Activated CD4-positive, alpha-beta T cell treated with anti-CD3 and anti-CD28 coated beads, Interleukin-2, amount 50 U/mL, for 1 hour (primary cell): ENCODE measurements at places on chromosomes 5 and 9.
A peak's percentile ranks its signal among the peaks of the same experiment; 100 is the strongest.

GRCh38 chr5:178392931-178393394 is 160.4 kb upstream of the PHYKPL start:
- DNase-seq = no peak

GRCh38 chr9:81489046-81489445 is 200.3 kb downstream of the TLE1 start:
- no peak for DNase-seq

- DNase-seq = no peak
Measured at GRCh38 chr9:113399646-113400200, 1.4 kb downstream of the ALAD start.

DNA sequence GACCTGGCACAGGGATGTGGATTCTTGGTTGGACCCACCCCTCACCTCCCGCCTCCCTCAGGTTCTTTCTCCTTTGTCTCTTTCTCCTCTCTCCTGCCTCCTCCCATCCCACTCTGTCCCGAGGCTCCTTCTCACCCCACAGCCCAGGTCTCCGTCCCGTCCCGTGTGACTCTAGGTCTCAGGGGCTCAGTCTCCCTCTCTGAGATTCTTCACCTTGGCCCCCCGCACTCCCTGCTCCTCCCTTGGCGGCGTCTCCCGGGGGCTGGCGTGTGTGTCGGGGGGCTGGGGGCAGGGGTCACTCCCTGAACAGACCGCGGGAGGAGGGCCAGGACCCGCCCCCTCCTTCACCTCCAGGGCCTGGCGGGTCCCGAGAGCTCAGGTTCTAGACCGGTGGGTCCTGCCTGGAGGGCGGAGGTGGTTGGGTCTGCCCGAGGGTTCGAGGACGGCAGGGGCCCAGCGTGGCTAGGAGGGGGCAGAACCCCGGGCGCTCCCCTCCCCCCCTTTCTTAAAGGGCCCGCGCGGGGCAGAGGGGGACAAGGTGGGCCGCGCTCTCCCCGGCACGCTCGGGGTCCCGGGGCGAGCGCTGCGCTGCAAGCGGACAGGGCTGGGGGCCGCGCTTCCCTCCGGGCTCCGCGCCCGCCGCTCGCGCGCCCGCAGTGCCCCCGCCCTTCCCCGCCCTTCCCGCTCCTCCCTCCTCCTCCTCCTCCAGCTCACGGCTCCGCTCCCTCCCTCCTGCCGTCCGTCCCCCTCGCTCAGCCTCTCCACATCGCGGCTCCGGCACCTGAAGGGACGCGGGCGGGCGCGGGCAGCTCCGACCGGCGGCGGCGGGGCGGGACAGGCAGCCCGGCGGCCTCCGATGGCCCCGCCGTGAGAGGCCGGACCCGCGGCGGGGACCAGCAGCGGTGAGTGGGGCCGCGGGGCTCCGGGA is at the start of gene PSD2:
PSD2 (plus strand) TSS at position 735 of the 928 bp plus-strand sequence. CDS start 13,633 bp downstream, outside the sequence.
- DNase-seq = peak; percentile 10

GRCh38 chr5:128424646-128425045 is 113.4 kb downstream of the FBN2 start:
- DNase-seq = no peak

DNA sequence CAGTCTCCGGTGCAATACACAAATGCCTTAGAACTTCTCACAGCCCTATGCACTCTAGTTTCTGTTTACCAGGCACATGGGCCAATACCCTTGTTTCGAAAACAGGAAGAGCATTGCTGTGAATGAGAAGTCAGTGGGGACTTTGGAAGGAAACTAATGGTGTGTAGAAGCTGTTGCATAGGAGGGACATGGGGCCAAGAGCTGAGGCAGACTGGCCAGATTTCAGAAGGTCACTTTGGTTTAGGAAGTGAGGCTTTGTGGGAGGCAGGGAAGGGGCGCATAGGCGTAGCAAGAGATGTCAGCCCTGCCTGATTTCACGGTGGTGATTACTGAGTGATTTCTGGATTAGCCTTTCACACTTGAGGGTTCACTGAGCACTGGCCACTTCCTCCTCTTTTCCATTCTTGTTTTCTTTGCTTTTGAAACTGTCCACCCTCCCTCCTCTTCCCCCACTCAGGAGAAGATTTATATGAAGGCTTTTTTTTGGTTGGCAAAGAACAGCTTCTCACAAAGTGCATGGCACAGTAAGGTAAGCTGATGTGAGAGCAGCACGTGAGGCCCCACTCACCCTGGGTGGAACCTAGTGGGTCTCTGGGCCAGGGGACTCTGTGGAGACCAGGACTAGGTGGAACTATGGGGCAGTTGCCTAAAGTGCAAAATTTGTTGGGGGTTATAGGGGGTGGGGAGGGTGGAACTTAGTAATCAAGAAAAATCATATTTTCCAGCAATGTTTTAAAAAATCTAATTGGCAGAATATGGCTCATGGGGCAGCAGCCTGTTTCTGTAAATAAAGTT is 6.1 kb upstream of the TMEM252 start:
- no peak for DNase-seq

GRCh38 chr5:134394932-134395331 is 16.7 kb downstream of the CDKN2AIPNL start:
- no peak for DNase-seq

DNA sequence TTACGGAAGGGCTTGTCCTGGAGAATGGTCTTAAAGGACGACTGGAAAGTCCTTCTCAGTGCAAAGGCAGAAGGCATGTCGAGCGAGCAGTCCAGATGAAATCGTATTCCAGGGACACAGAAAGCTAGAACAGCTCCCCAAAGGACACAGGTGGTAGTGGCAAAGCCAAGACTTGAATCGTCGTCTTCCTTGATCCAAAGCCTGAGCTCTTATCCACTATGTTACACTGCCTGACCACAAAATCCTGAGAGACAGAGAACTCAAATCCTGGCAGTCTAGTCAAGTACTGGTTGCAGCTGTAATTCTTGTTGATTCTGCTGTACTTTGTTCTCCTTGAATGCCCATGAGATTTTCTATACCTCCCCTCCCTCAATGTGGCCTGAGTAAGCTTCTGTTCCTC is 198.7 kb downstream of the TARS1 start:
- DNase-seq = no peak

- no peak for DNase-seq
Measured at GRCh38 chr9:112554516-112554915, 67.9 kb downstream of the KIAA1958 start.

- DNase-seq = no peak
Measured at GRCh38 chr5:74384851-74385250, 255.7 kb downstream of the ENC1 start.

DNA sequence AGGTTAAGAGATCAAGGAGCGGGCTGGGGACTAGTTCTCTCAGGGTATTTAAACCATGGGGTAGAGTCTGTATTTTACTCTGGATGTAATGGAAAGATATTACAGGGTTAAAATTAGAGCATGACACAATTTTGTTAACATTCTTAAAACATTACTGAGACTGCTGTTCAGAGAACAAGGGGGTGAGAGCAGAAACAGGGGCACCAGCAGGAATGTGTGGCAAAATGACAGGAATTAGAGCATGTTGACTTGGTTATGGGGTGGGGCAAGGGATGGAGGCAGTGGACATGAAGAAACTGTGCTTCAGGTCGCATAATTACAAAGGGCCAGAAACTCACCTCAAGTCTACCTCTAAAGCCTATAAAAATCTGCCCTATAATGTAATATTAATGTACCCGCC is 75.0 kb downstream of the TMEM232 start:
- DNase-seq = no peak

DNA sequence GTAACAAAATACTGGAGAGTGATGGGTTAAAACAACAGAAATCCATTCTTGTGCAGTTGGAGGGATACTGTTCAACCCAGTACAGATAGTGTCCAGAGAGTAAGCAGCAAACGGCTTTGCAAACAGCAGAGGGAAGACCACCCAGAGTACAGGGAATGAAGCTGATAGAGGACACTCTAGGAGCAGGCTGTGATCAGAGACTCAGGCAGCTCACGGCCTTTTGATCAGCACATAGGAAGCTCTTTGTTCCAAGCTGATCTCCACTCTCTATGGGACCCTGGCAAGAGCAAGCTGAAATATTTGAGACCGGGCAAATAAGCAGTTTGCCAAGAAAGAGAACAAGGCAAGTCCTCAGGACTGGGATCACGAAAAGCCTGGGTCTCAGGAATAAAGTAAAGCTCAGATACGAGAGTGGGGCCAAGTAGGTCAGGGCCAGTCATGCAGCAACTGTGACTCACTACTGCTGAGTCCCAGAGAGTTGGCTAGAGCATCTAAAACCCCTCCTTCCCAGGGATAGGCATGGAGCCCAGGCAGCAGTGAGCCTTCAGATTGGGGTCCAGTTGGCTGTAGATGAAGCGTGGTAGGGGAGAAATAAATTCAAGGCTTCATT is 52.4 kb downstream of the MELK start:
- DNase-seq = no peak

- no peak for DNase-seq
Measured at GRCh38 chr5:157167214-157167621, 1.2 kb upstream of the GARIN3 start.

DNA sequence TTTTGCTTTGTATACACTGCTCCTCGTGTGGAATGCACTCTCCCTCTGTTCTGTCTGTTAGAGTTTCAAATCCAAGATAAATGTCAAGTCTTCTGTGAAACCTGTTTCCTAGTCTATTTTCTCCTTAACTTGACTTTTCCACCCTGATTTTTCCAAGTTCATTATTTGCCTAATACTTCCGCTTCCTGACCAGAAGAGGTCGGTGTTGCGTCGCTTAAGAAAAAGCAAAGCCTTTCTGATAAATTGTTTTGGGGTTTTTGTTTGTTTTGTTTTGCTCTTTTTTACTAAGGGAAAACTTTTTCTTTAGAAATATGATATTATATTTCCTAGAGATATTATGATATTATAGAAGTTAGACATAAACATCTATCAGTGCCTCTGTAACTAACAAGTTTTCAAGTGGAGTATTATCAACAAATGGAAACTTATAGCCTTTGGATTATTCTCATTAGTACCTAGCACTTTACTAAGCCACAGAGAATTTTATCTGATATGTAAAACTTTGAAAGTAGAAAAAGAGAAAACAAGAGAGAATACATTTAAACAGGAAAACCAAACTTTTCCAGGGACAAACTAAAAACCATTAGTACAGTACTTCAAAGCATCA is 55.8 kb downstream of the PHAX start:
- peak; percentile 10 for DNase-seq

- DNase-seq = no peak
Measured at GRCh38 chr9:117160254-117160653, 254.6 kb downstream of the ASTN2 start.

DNA sequence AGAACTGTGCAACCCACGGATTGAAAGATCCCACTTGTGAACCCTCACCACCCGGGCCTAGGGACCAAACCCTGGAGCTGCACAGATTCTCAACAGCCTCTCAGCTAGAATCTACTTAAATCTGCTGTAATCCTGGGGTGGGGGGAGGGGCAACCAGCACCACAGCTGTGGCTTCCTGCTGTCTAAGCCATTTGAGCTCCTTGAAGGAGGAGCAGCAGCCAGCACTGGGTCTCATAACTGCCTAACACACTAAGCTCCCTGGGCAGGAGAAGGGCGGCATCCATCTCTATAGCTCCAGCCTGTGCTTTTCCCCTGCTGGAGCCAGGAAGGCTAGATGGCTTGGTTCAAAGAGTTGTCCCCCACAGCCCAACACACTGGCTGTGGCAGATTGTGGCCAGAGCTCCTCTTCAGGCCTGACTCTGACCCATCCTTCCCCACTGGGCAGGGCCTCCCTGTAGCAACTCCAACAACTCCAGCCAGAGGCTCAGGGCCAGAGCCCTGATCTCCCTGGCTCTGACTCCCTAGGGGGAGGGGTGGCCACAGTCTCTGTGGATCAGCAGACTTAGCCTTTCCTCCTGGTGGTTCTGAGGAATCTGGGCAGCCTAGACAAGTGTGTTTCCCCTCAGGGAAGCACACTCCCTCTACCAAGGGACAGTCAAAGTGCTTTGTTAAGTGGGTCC is 72.0 kb upstream of the C9orf72 start:
- no peak for DNase-seq

- DNase-seq = no peak
Measured at GRCh38 chr5:150340614-150341255, 16.8 kb upstream of the TCOF1 start.

DNA sequence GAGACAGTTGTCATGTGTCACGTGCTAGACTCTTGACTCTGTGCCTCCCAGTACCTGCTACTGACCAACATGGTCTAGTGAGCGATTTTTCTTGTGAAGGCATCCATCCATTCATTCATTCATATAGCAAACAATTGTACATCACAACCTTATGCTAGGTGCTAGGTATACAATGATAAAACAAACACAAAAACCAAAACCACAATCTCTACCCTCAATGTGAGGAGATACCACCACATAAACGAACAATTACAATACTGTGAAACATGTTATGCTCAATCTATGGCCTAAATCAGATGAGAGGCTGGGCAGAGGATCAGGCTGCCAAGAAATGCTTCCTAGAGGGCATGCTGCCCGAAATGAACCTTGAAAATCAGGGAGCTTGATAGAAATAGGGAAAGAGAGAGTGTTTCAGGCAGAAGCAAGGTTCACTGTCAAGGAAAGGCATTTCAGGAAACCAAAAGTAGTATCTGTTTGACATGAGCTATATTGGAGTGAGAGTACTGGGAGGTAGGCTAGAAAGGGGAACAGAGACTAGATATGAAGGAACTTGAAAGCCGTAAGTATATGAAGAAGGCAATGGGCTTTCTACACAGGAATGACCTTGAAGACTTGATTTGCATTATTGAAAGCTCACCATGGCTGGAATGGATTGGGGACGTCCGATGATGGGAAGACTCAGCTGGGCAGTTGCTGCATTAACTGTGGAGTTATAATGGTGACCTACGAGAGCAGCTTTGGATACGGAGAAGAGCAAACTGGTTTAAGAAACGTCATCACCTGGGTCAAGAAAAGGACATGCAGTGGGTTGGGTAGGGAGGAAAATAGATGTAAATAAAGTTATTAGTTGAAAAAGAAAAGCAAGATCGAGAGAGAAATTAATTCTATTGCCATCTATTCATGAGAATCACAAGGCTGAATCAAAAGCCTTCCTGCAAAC is 90.1 kb downstream of the THBS4 start:
- DNase-seq = no peak

- DNase-seq = no peak
Measured at GRCh38 chr9:88954066-88954465, 37.2 kb upstream of the S1PR3 start.

DNA sequence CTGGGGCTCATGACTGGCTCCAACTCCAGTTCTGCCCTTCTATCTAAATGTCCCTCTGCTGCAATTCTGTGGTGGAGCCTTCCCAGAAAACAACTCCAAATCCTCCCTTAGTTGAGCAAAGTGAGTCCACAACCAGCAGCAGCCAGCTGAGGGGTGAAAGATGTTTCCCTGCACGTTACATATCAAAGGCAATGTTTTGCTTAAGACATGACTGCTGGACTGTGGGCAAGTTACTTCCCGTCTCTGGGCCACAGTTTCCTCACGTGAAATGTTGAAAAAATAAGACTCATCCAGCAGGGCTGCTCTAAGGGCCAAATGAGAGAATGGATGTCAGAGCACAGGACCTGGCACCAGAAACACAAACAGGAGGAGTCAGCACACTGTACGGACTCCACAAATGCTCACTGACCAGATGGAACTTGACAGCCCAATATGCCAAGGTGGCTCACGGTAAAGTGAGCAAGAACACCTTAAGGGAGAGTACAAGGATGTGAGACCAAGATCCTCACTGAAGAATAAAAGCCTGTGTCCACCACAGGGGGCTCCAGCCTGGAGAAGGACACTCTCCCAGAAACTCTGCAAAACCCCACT is 138.4 kb upstream of the ABCA1 start:
- no peak for DNase-seq

- no peak for DNase-seq
Measured at GRCh38 chr5:42569325-42569724, 146.1 kb downstream of the GHR start.
